ENCODE measurements at places on chromosomes 1 and 21. TPM values are rescaled to one million over a fixed set of nuclear protein-coding genes. Genes with fewer than 3 reads are reported as not detected.

The NTNG1 gene
- total RNA-seq = not detected

The TNNT2 gene
- 0.37 TPM for total RNA-seq

The ARHGAP29 gene
- 46.7 TPM for total RNA-seq

The KRTAP13-2 gene
- not detected for total RNA-seq

The COL16A1 gene
- 49.1 TPM for total RNA-seq

The SPRR2A gene
- total RNA-seq = 7.0 TPM
